ENCODE measurements at places on chromosomes 7 and 10.

GRCh38 chr10:11443468-11444154, 167.8 kb downstream of the USP6NL start:
- DNase-seq = no peak

GRCh38 chr7:2814946-2815874, 28.9 kb downstream of the GNA12 start:
- no peak for DNase-seq

DNA sequence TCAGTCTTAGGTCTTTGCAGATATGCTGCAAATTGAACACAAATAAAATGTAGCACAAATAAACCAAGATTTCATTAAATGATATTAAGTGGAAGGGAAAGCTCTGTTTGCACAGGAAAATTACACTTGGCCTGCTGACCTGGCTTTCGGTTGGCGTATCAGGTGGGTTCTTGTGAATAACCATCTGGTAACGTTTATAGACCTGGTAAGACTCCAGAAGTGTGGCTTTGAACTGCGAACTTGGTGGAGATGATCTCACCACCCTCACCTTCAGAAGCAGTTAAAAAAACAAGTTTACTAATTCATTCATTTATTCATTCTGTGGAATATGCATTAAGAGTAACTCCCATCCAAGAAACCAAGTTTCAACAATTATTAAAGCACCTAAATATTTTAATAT, 28.1 kb downstream of the ATE1 start:
- DNase-seq = no peak

GRCh38 chr10:75620356-75620755, 188.9 kb downstream of the LRMDA start:
- no peak for DNase-seq

All from fibroblast of skin of abdomen (primary cell).